ENCODE measurements at places on chromosomes 3 and 15.

GRCh38 chr3:113263778-113264177 lies 52.4 kb downstream of the BOC start:
- DNase-seq: no peak

DNA sequence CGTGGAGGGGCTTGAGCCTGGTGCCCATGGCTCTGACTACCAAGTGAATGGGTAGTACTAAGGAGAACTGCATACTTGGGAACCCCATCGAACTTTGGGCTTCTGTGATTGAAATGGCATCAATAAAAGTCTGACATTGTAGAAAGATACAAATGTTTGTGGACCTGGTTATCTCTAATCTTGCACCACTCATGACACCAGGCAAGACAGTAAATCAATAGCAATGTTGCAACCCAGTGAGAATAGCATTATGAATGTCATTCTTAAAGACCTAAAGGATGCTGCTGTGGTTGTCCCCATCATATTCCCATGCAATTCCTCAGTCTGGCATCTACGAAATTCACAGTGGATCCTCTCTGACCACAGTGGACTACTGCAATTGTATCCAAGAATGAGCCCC lies 233.6 kb upstream of the LYSMD4 start:
- DNase-seq: no peak

GRCh38 chr15:60788692-60789103 lies 309.8 kb upstream of the ICE2 start:
- DNase-seq: no peak

DNA sequence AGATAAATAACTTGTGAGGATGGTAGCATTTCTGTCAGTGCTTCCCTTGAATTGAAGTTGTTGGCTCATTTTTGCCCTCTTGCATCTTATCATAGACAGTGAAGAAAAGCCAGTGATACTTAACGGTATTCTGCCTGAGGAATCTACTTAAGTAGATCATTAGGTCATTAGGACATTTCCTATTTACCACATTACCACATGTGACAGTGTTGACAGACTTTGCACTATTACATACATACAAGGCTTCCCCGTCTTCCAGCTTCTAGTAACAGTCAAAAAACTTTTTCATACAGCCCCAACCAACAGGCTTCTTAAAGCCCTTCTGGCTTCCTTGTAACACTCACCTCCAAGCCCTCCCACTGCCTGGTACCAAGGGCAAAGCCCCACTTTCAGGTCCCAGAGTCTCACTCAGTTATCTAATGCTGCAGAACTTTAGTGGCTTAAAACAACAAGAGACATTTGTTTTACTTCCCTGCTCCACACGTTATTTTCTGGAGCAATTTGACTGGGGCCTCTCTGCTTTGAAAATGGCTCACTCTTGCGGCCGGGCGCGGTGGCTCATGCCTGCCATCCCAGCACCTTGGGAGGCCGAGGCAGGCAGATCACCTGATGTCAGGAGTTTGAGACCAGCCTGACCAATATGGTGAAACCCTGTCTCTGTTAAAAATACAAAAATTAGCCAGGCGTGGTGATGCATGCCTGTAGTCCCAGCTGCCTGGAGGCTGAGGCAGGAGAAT lies 40.0 kb downstream of the ASB7 start:
- DNase-seq: no peak

DNA sequence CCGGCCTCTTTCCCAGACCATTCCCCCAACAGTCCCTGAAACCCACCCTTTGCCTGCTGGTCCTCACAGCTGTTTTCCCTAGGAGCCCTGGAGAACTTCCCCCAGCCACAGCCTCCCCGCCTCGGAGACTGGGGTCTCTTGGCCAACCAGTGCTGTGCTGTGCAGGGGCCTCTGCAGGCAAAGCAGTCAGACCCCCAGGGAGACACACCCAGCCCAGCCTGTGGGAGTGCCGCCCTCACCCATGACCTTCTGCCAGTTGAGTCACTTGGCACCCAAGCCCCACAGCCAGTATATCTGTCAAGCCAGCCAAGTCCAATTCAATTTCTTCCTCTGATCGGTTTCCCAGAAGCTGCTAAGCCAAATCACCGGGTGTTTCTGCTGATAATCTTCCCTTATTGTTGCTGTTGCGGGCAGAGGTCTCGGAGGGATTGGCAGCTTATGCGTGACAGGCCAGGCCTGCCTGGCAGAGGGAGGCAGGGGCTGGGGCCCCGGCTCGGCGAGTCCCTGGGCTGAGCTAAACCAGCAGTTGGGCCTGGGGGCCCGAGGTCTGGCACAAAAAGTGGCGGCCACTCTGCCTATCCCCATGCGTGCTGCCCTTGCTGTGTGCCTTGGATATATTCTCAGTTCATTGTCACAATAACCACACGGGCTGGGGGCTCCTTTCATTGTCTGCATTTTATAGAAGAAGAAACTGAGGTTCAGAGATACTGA lies 65.6 kb upstream of the SLC6A1 start:
- peak; percentile 28 for DNase-seq

DNA sequence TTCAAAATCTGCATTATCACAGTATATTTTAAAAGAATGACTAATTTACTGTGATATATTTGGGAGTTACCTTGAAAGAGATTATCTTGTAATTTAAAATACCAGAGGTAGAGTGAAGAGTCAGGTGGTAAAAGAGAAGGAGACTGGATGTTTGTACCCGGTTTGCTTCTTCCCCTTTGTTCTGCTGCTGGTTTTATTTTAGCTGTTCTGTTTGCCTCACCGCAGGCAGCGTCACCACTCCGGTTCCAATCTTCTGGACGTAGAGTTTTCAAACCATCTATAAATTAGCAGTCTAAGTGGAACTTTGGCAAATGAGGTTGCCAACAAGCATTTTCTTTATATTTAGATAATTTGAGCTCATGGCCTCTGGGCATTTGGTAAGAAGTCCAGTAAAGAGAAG lies 38.2 kb downstream of the PPARG start:
- DNase-seq: no peak

DNA sequence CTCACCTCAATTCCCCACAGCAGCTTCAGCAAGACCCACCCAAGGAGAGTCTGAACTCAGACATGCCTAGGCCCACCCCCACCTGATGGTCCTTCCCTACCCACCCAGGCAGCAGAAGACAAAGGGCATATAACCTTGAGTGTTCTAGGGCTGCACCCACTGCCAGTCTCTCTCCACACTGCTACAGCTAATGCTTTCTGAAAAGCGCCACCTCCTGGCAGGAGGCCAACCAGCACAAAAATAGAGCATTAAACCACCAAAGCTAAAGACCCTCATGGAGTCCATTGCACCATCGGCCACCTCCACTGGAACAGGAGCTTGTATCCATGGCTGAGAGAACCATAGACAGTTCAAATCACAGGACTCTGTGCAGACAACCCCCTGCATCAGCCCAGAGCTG lies 11.3 kb upstream of the RPL39L start:
- no peak for DNase-seq

DNA sequence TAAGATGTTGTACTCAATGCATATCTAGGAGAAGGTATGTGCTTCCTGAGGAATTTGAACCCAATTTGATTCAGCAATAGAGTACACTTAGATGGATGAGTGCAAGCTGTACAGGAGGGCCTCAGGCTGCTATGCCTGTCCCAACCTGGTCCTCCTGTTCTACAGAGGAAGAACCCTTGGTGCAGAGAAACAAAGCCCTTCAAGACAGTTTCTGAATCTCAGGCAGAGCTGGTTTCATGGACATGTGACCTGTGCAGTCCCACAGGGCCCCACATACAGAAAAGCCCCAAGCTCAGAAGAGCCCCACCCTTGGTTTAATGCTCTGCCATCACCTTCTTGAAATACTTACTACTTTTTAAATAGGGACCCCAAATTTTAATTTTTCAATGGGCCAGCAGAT lies 15.3 kb downstream of the FOXP1 start:
- DNase-seq: no peak

DNA sequence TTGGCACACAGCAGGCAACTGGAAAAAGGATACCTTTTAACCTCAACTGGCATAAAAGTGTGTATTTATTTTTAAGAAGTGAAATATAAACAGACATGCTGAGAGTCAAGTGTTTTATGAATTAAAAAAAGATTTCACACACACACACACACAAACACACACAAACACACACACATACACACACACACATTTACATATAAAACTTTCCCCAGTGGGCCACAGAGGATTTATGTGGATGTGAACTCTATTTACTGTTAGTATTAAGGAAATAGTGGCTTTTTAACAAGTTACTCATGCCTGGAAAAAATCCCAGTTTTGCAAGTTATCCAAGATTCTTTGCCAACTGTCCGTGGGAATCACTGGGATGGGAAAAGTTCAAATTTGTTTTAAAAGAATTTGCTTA lies 725.9 kb upstream of the NR2F2 start:
- DNase-seq: peak; percentile 92

DNA sequence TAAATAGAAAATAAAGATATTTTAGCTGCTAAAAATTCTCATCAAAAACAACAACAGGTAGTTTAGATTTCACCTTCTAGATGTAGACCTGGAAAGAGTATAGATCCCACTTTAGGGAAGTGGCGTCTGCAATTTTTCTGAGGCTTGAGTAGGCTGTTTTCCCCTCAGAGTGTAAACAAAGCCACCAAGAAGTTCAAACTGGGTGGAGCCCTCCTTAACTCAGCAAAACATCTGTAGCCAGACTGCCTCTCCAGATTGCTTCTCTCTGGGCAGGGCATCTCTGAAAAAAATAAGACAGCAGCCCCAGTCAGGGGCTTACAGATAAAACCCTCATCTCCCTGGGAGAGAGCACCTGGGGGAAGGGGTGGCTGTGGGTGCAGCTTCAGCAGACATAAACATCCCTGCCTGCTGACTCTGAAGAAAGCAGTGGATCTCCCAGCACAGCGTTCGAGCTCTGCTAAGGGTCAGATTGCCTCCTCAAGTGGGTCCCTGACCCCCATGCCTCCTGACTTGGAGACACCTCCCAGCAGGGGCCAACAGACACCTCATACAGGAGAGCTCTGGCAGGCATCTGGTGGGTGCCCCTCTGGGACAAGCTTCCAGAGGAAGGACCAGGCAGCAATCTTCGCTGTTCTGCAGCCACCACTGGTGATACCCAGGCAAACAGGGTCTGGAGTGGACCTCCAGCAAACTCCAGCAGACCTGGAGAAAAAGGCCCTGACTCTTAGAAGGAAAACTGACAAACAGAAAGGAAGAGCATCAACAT lies 259.6 kb downstream of the STXBP5L start:
- DNase-seq: no peak

- no peak for DNase-seq
These were observed 11.7 kb downstream of the CHST13 start for GRCh38 chr3:126535636-126536035.

DNA sequence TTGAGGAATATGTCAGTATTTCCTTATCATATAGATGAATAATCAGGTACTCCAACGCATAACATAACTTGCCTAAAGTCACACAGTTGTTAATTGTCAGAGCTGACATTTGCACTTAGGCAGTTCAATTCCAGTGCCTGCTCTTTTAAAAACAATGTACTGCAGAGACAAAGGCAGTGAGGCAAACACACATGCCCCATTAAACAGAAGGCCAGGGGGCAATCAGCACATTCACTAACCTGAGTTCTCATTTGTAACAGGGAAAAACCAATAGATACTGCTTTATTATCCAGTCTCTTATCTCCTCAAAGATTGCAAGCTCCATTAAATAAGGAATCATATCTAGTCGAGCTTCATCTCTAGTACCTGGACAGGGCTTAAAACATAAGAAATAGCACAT lies 1017.4 kb downstream of the SQOR start:
- no peak for DNase-seq

- no peak for DNase-seq
These were observed 24.1 kb downstream of the DUOX2 start for GRCh38 chr15:45089712-45090373.

DNA sequence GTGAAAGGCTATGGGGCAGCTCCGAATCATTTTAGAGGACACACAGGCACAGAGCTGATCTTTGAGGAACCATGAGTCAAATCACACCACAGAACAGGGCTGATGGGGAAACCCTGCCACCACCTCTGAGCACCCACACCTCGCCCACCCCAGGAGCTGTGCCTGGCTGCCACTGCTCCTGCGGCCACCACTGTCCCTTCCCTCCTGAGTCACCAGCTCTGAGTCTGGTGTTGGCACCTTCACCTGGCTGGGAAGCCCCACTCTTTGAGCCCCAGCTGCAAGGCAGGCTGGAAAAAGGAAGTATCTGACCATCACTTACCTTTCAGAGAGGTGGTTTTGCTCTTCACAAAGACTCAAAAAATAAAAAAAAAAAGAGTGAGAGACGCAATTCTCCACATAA lies 63.6 kb upstream of the MEF2A start:
- DNase-seq: no peak

DNA sequence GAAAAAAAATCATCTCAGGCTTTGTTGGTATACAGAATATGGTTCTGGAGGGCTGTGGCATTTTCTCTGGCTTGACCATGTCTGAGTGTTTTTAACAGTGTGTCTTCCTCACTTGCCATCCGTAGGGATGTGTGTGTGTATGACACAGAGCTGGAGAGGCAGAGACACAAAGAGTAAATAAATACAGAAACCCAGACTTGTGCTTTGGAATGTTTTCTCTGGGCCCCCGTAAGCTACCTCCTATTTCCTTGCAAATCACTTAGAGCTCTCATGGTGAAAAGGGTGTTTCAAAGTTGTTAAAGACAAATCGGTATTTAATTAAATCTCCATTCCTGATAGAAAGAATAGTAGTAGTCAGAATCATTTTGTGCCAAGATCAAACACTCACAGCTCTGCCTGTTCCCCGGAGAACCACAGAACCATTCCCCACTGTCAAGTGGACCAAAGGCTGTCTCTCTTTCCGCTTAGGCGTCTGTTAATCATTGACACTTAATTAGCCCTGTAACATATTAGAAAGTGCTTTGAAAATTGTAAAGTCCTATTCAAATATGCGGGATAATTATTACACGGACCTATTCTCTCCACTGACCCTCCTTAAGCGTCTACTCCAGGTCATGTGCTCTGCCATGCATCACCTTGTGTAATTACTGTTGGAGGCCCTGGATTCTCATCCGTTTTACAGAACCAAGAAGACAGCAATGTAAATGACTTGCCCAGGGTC lies 313.6 kb upstream of the TLE3 start:
- no peak for DNase-seq

GRCh38 chr15:51380999-51381806 lies 39.7 kb downstream of the GLDN start:
- peak; percentile 65 for DNase-seq
